Stimulated activated CD8-positive, alpha-beta memory T cell treated with anti-CD3 and anti-CD28 coated beads, Interleukin-4, amount 100 ng/mL, for 24 hours (primary cell): ENCODE measurements at places on chromosomes 2 and 18.
A peak's percentile ranks its signal among the peaks of the same experiment; 100 is the strongest.

GRCh38 chr2:241307055-241307454, 8.4 kb downstream of the HDLBP start:
- no peak for DNase-seq

- DNase-seq, result no peak
These were observed 1220.4 kb upstream of the ZEB2 start for GRCh38 chr2:145740302-145740701.

DNA sequence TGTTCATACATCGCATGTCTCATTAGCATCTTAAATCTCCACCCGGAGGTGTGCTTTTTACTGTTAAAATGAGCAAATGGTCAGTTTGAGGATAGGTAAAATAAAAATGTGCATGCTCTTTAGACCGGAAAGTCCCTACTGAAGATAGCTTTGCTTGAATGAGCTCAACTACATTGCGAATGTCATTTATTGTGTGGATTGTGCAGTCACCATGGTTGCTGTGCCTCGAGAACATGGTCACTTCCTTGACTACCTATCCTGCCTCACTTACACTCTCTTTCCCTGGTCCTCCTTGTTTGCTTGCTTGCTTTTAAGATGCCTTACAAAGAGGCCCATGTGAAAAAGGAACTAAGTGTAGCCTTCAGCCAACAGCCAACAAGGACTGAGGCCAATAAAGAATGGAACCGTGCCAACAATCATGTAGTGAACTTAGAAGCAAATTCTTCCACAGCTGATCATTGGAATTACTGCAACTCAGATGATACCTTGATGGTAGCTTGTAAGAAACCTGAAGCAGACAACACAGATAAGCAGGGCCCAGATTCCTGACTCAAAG, 72.2 kb upstream of the BARD1 start:
- no peak for DNase-seq

DNA sequence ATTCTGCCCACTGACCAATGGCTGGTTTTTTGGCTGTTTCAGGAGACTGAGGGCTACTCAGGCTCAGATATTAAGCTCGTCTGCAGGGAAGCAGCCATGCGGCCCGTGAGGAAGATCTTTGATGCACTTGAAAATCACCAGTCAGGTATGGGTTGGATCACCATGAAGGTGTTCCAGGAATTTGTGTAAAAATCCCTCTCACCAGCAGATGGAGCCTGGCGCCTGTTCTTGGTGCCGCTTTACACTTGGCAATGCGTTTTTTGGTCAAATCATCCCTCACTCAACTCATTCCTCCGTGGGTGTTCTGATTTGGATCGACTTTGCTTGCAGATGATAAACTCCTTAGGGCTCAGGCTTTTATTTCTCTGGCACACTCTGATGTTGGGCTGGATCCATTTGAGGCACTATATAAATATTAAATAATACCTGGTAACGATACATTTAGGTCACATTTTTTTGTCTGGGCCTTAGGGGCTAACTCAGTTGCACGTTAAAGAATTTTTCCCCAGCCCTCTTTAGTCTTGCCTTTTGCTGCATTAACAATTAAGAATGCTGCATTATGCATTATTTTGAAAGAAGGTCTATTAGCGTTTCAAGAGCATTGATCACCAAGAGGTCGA, 50.0 kb downstream of the HDHD2 start:
- DNase-seq, result peak; percentile 32
